ENCODE measurements at places on chromosomes 16 and 17.
A peak's percentile ranks its signal among the peaks of the same experiment; 100 is the strongest.

DNA sequence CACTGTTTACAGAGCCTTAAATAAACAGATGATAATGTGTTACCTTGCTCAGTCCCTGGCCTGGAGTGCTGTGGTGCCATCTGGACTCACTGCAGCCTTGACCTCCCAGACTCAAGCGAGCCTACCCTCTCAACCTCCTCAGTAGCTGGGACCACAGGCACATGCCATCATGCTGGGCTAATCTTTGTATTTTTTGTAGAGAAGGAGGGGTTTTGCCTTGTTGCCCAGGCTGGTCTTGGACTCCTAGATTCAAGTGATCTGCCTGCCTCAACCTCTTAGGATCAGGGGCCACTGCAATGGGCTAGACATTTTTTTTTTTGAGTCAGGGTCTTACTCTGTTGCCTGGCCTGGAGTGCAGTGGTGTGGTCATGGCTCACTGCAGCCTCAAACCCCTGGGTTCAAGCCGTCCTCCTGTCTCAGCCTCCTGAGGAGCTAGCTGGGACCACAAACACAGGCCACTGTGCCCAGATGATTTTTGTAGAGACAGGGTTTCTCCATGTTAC, 5.0 kb upstream of the NAGLU start:
- DNase-seq = no peak

- no peak for DNase-seq
These were observed 5.4 kb upstream of the G6PC1 start for GRCh38 chr17:42895185-42895555.

DNA sequence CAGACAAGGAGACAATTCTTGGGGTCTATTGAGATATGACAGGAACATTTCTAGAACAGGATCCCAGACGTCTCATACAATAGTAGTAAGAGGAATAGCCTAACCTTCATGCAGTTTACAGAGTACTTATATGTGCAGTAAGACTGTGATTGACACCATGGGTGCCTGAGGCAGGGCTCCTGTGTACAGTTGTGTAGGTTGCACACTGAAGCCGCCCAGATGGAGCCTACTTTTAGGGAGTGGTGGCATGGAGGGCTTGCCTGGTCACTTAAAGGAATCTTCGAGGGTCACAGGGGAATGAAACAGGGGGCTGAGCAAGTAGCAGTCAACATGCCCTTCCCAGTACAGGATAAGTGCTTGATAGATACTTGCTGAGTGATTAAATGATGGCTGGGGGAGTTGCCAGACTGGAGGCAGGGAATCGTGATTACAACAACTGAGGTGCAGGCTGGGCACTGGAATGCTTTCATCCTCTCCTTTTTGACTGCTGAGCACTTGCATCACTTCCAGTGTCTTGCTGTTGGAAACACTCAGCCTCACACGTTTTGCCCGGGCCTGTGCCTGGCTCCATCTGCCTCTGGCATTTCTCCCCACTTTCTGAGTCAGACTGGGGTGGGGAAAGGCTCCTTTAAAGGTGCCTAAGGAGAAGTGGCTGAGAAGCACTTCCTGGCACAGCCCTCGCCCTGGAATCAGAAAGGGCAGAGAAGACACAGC, 71.0 kb downstream of the COPRS start:
- no peak for DNase-seq

DNA sequence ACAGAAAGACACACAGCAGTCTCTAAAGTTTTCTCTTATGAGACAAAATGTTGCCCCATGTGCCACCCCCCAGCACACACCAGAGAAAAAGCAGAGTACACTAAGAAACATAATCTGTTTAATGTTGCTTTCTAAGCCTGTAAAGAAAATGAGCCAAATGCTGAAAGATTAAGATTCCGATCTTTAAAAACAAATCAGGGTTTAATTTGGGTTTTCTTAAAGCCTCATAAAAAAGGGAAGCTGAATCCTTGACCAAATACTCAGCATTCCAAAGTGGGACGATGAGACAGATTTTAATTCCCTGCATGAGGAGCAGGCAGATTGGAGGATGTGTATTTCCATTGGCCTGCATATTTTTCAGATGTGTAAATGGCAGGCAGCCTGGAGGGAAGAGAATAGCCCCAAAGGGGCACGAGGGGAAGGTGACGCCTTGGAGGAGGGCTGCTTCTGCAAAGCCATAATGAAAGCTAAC, 118.4 kb downstream of the COPRS start:
- no peak for DNase-seq

DNA sequence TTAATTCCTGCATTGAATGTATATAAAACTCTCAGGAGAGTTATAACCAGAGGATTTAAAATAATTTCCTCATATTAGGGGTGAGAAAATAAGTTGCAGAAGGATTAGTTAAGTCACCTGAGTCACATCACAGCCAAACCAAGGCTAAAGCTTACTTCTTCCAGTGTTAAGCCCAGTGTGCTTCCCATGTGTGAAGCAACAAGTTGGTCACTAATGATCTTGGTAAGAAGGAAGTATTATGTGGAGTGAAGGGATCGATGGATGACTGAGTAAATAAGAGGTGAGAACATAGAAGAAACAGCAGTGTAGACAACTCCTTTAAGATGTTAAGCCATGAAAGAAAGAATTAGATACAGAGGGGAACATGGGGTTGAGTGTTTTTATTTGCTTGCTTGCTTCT, 20.6 kb downstream of the ESRP2 start:
- no peak for DNase-seq

DNA sequence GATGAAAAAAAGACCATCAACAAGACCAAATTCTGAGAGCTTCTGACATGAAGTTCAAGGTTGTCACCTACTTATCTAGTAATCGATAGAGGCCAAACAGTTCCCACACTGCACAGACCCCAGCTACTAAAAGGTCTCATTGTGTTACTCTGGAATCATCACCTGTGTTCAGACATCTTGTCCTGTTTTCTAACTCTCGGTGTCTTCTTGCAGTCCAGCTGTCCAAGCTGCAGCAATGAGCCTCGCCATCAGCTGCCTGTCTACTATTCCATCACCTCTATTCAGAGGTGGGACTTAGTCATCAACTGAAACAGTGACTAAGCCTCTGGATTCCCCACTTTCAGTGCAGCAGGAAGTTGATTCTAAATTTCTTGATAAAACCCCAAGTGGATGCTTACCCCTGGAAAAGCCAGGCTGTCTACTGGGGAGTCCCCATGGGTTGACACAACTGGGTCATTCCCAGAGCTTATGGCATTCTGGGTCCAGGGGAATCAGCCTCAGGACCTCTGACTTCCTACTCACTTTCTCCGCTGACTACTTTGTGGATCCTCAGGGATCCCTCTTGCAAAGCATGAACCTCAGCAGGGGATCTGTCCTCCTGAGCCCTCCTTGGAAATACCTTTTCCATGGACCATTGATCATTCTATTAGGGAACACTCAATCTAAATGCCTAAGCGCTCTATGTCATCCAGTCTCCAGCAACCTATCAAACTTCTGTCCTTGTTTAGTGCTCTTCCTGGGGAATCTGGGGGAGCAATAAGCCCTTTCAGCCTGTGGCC, 46.5 kb downstream of the HNF1B start:
- DNase-seq = no peak

DNA sequence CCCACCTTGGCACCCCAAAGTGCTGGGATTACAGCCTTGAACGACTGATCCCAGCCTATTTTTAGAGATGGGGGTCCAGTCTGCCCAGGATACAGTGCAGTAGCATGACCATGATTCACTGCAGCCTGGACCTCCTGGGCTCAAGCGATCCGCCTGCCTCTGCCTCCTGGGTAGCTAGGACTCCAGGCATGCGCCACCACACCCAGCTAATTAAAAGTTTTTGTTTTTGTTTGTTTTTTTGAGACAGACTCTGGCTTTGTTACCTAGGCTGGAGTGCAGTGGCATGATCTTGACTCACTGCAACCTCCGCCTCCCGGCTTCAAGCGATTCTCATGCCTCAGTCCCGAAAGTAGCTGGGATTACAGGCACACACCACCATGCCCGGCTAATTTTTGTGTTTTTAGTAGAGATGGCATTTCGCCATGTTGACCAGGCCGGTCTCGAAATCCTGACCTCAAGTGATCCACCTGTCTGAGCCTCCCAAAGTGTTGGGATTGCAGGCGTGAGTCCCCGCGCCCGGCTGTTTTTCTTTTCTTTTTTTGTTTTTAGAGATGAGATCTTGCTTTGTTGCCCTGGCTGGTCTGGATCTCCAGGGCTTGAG, 2.3 kb upstream of the PAFAH1B1 start:
- DNase-seq = no peak

DNA sequence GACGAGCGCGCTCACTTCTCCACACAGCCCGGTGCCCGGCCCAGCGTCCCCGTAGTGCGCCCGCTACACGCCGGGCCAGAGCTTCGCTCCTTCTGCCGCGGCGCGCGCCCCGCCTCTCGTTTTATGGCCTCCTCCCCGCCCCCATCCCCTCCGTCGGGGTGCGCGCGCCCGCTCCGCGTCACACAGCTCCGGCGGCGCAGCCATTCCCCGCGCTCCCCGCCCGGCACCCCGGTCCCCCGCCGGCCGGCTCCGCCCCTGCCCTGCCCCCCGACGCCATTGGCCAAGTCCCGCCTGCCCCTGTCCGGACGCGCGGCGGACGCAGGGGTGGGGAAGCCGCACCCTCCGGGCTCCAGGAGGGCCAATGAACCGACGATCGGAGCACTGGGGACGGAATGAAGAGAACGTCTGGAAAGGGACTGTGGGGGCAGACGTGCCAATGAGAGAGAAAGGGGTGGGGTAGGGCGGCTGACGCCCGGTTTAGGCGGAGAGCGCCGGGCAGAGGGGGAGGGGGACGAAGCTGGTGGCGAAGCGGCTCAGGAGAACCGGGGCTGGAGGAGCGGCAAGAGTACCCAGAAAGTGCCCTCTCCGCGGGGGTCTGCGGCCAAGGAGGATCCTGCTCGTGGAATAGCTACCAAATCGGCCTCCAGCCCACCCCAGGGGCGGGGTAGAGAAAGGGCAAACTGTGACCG, at the start of gene TOB1:
Gene TOB1, minus strand, starts transcription at position 94 of the 689 bp plus-strand sequence. CDS start 2,337 bp downstream, outside the sequence.
- DNase-seq = peak; percentile 94

DNA sequence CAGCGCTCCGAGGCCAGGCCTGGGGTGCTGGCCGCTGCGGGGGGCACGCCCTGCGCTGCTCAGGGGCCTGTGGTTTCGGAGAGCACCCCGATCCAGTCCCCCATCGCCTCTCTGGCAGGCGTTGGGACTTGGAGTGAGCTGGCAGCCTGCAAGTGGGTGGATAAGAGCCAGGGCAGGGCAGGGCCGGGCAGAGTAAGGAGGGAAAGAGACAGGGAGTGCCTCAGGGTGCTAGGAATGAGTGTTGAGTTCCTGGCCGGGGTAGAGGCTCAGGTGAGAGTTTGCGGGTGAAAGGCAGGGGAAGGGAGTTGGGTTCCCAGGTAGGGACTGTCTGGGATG, 1.3 kb downstream of the CDH13 start:
- DNase-seq = no peak

DNA sequence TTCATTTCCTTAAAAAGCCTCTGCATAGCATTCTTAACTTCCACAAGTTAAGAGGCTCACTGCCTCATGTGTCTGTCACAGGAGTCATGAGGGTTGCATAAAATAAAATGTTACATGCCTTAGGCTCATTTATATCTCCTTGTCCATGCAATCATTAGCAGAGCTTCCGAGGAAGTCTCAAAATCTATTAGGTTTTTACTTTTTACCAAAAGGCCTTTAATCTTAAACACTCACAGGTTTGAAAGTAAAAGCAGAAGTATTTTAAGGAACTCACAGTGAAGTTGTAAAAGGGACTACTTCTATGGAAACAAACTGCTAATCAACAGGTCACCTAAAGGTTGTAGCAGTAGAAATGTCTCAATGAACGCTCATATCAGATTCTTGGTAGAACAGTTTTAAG, 5.2 kb upstream of the ATP6V0A1 start:
- DNase-seq = no peak

GRCh38 chr17:41734949-41735313, 488 bp upstream of the HAP1 start:
- no peak for DNase-seq

DNA sequence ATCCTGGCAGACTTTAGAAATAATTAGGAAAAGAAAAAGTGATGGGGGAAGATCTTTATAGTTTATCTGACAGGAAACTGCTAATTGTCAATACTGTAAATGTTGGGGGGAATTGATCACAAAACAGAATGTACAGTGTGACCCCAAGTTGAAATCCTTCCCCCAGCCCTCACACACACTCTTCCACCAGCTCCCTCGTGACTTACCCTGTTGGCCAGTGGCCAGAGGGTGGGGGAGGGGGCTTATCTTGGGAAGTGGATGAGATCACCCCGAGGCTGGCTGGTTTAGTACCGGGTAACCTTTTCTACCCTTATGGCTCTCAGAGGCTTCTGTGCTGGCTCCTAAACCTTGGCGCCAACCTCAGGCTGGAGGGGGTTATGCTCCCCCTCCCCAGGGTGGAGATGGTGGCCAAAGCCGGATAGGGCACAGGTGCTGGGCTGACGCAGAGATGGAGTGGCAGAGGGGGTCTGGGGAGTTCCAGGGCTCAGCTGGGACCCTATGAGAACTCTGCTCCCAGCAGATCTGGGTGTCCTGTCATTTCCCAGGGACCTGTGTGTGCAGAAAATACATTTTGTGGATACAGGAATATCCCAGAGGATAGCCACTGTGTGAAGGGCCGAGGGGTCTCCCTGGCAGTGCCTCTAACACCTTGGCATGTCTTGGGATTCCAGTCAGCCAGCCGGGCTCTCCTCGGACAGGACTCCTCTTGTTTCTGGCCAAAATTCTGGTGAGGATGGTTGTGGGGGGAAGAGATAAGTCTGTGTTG, 18.6 kb downstream of the CDH16 start:
- no peak for DNase-seq

DNA sequence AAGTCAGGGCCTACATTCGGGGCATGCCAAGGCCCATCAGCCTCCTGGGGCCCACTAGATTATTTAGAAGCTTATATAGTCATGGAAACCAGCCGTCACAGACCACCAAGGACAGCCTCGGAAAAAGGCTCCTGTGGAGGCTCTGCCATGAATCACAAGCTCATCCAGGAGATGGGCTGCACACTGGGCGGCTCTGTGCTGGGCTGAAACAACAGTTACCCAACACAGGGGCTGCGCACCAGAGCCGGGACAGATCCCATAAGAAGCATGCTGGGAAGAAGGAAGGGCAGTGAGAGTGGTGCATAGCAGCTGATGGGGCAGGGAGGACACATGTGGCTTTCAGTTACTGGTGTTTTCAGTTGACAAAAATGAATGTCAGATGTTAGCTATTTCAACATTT, 67.7 kb upstream of the GSG1L start:
- no peak for DNase-seq

GRCh38 chr16:84618581-84619460, 943 bp upstream of the COTL1 start:
- no peak for DNase-seq

DNA sequence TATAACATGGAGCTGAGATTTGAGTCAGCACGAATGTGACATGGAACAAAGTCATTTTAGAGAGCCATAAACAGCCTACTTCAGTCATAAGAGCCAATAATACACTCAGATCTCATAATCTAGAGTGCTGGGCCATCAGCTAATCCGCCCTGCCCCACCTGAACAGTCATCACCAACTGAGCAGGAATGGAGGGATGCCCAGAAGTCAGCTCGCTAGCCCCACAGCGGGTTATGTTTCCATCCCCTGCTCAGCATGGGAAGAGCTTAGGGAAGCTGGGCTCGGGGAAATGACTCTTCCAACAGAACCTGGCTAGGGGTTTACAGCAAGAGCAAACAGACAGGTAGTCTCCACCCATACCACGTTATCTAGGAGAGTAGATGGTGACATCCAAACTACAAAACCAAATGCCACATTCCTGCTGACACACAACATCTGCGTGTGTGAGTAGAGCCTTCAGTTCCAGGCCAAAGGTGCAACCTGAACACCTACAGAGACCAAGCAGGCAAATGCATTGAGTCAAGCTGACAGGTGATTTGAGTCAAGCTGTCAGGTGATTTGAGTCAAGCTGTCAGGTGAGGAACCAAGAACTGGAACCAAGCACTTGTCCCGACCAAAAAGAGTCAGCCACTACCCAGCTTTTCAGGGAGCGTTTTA, 2.0 kb downstream of the TMEM11 start:
- DNase-seq = no peak

- no peak for DNase-seq
These were observed 10.7 kb downstream of the COL1A1 start for GRCh38 chr17:50190603-50191358.
